ENCODE measurements at places on chromosomes 3 and 15.

DNA sequence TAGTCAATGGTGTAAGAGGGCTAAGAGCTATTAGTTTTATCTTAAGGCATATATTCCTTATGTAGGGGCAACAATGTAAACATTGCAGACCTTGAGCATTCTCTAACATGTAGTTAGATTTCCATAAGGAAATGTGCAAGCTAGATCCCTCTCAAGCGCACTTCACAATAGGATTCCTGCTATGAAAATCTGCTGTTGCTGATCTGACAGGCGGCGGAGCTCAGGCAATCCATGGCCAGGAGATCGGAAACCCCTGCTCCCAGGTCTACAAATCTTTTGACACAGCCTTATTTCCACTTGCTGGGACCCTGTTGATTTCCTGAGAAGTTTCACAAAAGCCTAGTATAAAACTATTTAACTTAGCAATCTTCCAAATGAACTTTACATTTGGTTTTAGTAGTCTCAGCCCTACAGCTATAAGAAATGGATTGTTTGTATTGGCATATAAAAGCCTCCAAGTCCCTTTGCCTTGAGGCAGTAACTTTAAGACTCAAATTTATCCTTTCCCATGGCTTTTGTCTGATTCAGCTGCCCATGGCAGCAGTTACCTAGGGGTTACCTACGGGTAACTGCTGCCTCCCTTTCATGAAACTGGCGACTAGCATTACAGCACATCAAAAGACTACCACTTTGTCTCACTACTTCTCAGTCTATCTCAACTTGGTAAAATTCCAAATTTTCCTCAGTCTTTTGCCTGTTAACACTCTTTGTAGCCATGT lies 22.7 kb downstream of the TRA2B start:
- no peak for DNase-seq

DNA sequence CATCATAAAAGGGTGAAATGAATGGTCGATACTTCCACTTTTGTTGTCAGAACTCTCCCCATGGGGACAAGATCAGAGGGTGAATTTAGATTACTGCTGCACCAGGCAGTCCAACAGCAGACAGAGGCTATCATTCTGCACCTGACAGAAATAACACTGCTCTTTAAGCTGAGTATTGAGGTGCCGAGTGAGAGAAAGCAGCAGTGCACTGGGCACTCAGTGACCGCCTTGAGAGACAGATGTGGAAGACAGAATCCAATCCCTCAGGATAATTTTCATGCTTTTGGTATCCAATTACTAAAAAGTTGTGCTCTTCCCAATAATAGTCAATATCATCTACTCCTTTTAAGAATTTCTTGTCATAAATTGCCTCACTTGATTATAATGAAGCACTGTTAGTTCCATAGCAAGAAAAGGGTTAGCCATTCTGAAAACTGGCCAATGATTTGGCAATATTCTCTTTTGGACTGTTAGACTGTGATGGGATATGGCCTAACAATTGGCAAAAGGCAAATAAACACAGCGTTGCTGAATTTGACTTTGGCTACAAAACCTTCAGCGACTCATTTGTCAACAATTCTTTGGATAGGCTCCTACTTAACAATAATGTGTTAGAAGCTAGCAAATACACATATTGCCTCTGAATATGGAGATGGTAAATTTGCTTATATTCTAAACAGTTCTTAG lies 5.5 kb downstream of the FGF7 start:
- DNase-seq: no peak

DNA sequence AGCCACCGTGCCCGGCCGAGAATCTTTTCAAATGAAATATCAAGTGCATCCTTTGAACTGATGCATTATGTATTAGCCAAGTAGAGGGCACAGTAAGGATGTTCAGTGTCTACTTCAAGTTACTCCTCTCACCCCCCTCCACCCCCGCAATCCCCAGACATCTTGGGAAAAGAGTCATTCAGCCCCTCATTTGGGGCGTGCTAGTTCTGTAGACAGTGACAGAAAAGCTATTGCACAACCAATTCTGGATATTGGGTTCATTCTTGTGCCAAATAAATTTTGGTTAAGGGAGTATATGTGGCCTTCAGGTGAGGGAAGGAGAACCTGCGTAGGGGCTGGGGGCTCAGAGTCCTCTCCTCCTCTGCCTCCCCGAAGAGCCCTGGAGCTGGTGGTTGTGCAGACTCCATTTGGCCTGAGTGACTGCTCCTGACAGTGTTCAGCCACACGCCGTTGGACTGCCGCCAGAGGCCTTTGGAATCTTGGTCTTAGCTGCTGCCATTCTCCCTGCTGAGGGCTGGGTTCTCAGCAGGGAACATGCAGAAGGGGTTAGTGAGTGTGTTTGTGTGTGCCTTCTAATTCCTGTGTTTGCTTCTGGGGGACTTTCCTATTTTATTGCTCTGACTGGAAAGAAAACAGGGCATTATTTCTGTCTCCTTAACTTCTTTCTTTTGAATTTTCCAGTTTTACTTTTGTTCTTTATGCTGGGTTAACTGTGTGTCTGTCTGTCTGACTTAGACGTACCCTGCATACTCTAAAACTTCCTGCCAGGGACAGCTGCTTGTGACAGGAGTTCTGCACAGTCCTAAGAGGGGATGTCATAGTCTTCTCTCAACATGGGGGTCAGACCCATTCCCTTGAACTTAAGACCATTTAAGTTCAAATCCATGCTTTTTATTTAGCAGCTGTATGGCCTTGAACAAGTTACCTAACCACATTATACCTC lies 21.0 kb downstream of the RARB start:
- no peak for DNase-seq

- DNase-seq: no peak
Observed at GRCh38 chr3:99843590-99844258, 26.1 kb downstream of the CMSS1 start.

- DNase-seq: no peak
Observed at GRCh38 chr3:107188262-107188661, 189.0 kb upstream of the CCDC54 start.

- DNase-seq: no peak
Observed at GRCh38 chr3:180615954-180616353, 14.0 kb downstream of the TTC14 start.

GRCh38 chr3:85270488-85270887 lies 311.7 kb downstream of the CADM2 start:
- DNase-seq: no peak

DNA sequence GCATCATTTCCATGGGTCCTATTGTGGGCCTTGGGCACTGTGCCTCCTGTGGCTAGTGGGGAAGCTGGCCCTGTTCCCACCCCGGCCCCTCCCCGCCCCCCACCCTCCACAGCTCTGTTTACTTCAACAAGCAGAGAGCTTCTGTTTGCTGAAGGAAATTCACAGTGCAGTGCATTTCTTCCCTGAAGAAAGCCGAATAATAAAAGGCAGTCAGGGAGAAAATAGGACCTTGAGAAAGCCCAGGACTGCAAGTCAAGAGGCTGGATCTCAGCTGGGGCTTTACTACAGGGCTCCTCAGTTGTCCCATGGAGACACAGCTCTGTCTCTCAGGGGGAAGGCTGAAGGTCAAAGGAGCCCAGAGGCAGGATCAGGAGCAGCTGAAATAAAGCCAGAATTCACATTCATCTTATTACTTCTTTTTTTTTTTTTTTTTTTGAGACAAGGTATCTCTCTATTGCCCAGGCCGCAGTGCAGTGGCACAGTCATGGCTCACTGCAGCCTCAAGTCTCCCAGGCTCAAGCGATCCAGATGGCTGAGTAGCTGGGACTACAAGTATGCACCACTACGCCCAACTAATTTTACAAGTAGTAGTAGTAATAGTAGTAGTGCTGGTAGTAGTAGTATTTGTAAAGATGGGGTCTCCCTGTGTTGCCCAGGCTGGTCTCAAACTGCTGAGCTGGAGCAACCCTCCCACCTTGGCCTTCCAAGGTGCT lies 33.0 kb upstream of the LACTB start:
- no peak for DNase-seq

DNA sequence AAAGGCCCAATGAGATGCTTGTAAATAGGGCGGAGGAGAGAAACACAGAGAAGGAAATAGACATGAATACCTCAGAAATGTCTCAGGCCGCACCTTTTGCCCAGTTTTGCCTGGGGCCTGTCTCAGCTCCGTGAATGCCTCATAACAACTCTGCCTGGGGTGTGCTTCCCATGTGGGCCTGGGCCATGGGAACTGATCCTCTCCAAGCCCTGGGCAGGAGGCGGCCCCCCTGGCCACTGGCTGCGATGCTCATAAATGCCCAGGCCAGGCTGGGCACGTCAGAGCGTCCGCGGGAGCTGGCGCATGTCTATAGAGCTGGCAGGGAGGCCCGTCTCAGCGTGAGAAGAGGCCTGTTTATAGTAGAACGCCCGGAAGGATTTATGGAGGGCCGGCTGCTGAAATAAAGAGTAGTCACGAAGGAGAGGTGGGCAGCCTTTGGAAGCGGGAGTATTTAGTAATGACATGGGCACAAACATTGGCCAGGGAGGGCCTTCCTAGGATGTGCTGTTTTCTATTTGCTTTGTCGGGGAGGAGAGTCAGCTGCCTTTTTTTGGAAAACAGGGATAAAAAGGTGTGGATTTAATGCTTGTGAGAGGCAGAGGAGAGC lies 85.9 kb upstream of the IGF1R start:
- DNase-seq: no peak

- no peak for DNase-seq
Observed at GRCh38 chr15:88701561-88702095, 62.8 kb downstream of the ISG20 start.

GRCh38 chr15:89211678-89212170 lies 9.7 kb downstream of the RLBP1 start:
- DNase-seq: no peak

DNA sequence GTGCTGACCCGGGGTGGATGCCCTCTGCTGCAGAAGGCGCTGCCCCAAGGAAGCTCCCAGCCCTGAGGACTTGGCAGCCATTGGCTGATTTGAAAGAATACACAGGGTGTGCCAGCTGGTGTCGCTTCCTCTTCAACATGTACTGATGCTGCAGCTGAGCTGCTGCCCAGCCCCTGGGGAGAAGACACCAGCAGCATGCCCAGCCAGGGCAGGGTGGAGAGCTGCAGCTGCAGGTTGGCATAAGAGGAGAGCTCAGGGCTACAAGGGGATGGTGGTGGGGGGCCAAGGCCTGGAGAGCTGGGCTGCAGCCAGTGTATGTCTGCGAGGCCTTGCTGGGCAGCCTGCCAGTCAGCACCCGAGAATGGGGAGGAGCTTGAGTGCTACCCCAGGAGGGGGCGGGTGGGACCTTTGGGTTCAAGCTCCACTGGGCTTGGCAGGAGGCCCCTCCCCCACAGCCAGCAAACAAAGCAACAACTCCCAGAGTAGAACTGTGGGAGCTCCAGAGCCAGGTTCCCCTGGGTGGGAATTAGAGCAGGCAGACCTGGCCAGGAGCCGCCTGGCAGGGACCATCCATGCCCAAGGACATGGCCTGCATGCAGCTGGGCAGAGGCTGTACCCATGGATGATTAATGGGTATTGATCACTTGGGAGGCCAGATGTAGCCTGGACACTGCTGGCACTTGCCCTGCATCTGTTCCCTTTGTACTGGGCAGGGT lies 9.2 kb upstream of the SEMA4B start:
- DNase-seq: no peak

- no peak for DNase-seq
Observed at GRCh38 chr3:15953841-15954240, 156.1 kb upstream of the ANKRD28 start.

DNA sequence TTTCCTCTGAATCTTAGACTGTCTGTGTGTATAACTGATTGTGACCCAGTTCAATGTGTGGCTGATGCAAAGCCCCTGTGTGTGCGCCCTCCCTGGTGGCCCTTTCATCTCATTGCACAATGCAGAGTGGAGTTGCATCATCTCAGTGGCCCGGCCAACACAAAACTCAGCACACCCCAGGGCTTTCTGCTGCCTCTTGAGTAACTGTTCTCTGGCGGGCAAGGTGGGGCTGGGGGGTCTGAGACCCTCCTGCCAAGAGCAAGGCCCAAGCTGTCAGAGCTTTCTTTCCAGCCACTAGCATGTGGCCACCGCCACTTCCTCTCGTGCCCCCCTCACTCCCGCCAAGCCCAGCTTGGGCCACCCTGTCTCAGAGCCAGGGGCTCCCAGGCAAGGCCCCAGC lies 80.7 kb upstream of the ALDH1L1 start:
- no peak for DNase-seq

DNA sequence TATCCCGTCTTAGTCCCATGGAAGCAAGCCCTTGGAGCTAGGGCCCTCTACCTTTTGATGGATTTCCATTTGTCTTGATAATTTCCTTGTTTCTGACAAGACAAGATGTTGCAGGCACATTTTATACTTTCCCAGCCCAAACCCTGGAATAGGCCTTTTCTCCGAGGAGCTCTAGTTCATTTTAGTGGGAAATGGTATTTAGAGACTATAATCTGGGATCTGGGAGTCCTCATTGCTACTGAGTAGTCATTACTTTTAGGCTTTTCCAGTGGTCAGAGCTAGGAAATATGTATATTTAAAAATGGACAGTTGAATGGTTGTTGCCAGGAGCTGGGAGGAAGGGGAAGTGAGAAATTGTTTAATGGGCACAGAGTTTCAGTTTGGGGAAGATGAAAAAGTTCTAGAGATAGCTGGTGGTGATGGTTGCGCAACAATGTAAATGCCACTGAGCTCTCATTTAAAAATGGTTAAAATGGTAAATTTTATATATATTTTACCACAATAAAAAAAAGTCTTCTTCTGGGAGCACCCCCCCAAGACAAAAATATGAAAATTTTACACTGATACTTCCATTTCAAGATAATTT lies 31.6 kb downstream of the MLH1 start:
- DNase-seq: no peak

GRCh38 chr3:43248185-43248583 lies 38.2 kb upstream of the SNRK start:
- DNase-seq: no peak

DNA sequence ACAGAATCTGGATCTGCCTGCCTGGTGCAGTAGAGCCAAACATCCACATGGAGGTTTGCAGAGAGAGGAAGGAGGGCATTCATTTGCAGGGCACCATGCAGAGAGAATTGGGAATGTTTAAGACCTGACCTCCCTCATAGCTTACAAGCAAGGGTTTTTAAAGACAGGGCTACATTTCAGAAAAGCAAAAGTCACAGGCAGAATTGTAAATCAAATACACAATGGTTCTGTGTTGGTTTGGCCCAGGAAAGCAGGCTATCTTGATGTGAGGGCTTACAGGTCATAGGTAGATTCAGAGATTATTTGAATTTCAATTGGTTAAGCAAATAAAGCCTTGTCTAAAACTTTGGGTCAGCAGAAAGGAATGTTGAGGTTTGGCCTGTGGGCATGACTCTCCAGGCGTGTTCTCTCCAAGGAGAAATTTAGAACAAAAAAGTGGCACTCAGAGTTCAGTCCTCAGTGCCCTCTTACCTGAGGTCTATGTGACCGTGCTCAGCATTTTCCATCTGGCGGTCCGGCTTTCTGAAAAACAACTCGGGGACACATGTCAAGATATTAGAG lies 91.5 kb downstream of the CD47 start:
- DNase-seq: no peak

GRCh38 chr3:165768680-165769079 lies 68.5 kb downstream of the BCHE start:
- no peak for DNase-seq

Measured in cerebellar nuclear complex (tissue), 1 donor.